Dermis blood vessel endothelial cell (primary cell): ENCODE measurements at places on chromosomes 1 and 21.

GRCh38 chr1:222824641-222825040 is 9.8 kb downstream of the DISP1 start:
- no peak for DNase-seq

DNA sequence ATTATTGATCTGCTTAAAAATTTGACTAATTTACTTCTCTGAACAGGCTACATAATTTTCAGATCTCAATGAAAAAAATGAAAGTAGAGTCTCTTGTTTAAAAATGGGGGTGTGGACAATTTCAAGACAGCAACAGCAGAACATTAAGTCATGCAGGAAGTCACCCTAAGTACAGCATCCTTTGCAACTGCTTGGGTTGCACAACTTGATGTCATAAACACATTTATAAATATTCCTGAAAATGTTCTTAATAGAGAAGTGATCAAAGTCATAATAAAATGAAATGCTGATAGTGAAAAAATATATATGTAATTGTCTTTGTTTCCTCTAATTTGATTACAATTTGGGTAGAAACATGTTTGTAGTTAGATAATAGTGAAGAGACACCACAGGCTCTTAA is 79.3 kb downstream of the TNNI3K start:
- DNase-seq = no peak

DNA sequence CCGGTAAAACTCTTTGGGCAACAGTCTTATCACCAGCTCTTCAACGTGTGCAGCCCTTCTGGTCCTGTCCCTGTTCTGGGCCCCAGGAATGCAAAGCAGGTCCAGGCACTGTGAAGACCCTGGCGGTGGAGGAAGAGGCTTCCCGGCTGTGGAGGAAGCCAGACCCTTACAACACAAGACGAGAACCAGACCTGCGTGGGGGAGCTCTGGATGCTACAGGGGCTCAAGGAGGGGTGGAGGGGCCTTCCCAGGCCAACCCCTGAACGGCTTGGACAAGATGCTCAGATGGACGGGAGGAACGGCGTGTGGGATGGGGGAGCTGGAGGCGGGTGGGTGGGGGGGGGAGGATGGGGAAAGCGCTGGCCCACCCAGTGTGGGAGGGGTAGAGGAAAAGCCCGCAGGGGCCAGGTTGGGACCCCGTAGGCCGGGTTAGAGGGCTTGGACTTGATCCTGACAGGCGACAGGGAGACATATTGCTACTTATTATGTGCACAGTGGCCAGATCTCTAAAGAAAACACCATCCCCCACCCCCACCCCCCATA is 5.1 kb upstream of the OLIG2 start:
- DNase-seq = no peak

DNA sequence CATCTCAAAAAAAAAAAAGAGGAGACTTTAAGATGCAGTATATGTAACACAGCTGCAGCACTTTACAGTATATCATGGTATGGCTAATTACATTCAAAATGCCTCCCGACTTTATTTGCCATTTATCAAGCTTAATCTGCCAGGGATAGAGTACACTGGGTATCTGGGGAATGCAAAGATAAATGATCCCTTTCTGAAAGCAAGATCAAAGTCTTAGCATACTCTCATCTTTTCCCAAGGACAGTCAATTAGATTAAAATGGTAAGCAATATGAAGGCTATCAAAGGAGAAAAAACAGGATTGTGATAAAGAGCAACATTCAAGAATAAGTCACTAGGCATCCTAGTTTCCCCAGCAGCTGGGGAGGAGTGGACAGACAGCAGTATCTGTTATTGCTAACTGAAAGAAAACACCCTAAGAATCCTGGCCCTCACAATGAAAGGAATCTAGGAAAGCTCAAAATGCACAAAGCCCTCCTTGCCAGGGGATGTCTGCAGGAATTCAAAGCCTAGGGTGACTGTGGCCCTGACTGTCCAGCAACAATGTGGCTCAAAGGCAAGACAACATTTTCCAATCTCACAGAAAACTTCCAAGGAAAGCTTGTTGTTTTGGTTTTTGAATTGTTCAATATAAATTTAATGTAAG is 56.7 kb upstream of the RAP1GAP start:
- no peak for DNase-seq

DNA sequence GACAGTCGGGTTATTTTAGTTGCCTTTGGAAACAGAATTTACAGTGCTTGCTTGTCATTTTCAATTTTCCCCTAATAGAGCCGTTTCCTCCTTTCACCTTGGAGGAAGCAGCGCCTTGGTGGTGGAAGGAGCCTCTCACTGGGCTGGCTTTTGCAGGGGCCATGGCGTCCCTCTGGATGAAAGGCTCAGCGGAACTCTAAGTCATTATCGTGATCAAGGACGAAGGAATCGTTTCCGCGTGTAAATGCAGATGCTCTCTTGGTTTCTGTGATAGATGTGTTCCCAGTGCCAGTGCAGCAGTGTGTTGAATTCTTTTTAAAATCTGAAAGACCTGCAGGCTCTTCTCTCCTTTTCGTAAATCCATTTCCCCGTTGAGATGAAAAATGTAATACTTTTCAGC is 126.2 kb upstream of the LMO4 start:
- no peak for DNase-seq

DNA sequence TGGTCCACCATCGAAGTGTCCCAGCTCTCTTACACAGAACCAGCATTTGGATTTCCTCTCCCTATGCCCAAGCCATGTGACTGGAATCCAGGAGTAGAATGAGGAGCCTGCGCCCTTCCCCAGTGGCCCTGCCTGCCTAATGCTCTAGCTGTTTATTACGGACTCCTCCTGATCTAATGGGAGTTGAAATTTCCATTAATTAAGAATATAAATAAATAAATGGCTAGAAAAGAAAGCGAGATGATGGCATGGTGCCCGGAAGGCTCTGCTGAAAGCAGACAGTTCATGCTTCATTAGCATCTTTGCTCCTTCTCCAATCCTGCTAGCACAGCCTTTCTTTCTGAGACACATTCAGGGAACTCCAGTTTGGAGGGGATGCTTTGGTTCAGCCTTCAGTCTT is 216.2 kb downstream of the SEC16B start:
- DNase-seq = no peak

GRCh38 chr1:190168893-190169280 is 308.8 kb downstream of the BRINP3 start:
- no peak for DNase-seq

DNA sequence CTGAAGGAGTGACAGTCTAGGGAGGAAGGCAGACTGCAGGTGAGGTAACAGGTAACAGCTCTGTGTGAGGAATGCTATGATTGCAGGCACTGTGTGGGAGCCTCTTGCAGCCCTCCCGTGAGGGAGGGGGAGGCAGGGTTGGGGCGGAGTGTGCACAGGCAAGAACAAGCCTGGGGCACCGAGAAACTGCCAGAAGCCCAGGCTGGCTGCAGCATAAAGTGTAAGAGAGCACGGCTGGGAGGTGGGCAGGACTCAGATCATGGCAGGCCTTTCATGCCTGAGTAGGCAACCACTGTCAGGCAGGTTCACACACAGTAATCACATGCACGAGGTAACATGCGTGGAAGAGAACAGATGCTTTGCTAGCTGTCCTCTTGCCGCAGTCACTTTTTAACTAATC is 11.3 kb upstream of the RHEX start:
- DNase-seq = no peak

DNA sequence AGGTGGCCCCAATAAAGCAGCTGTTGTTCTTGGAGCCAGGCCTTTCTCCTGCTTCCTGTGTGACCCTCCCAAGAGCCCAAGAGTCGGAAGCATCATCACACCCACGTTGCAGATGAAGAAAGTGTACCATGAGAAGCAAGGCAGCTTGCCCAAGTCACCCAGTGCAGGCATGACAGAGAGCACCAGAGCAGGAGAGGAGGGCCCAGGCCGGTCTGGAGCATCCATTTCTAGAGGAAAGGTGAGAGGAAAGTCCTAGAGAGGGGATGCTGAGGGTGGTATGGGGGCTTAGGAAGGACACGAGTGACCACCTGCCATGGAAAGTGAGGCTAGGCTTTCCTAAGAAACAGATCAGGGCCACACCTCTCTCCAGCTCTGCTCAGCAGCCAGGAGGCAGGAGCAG is 47.0 kb downstream of the C1orf198 start:
- no peak for DNase-seq

DNA sequence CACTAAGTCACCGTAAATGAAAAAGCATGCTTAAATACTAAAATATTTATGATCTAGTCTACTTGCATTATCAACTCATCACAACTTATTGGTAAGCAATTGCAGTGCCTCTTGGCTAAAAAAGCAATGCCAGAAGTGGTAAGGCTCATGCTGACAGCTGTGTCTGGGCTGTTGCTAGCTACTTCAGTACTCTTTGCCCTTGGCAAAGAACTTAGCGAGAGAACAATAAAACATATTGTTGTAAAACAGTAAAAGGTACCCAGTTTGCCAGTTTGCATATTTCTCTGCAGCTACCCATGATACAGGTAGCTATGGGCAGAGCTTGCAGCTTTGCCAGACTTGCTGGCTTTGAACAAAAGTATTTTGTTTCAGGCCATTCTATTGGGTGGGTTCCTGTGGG is 73.1 kb downstream of the ATP6V1G3 start:
- DNase-seq = no peak

GRCh38 chr1:33232716-33233115 is 23.6 kb upstream of the ZNF362 start:
- no peak for DNase-seq

DNA sequence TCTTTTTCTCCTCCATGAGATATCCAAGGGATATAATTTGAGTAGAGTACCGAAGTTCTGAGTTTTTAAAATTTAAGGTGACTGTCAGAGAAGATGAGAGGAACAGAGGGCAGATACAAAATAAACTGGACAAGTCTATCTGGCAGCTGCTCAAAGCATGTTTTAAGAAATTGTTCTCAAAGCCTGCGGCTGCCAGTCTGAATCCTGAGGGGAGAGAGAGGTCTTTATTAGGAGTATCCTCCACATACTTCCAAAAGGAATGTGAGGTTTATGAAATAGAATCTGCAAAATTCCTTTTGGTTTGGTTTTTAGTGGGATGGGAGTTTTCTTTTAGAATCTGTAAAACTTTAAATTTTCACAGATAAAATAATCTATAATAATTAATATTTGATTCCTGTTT is 41.3 kb downstream of the TTC13 start:
- DNase-seq = no peak

- DNase-seq = no peak
These were observed 49.5 kb upstream of the PKN2 start for GRCh38 chr1:88634538-88634937.

DNA sequence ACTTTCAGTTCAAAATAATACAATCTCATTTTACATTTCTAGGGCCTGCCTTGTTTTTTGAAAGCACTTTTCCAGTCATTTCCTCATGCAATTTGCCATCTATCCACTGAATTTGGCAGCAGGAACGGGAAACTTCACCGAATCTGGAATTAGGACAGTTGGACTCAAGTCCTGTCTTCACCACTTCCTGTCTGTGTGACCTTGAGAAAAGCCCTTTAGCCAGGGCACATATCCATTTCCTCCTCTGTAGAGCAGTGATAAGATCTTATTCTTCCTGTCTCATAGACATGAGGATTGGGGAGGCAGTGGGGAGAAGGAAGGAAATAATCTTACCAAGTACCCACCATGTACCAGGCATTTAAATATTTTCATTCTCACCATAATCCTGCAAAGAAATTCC is 12.0 kb downstream of the VAV3 start:
- peak; percentile 72 for DNase-seq
